ENCODE measurements at places on chromosomes 7 and 10.

- no peak for DNase-seq
Observed at GRCh38 chr7:44959433-44959951, 19.3 kb downstream of the MYO1G start.

DNA sequence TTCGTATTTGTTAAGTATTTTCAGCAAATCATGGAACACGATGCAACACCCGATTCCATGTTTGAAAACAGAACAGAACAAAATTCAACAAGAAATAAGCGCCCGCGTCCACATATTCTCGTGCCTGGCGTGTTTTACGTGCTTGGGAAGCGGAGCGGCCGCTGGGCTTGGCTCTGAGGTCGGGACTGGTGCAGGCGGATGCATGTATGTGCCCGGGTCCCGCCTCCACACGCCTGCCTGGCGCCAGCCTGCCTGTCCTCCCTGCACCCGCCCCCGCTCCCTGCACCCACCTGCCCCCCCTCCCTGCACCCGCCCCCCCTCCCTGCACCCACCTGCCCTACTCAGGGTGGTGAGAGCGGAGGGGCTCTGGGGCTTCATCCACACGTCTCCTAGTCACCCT, 454.5 kb downstream of the DNAJB6 start:
- DNase-seq: no peak

GRCh38 chr10:2866569-2866968, 200.8 kb upstream of the PFKP start:
- no peak for DNase-seq

DNA sequence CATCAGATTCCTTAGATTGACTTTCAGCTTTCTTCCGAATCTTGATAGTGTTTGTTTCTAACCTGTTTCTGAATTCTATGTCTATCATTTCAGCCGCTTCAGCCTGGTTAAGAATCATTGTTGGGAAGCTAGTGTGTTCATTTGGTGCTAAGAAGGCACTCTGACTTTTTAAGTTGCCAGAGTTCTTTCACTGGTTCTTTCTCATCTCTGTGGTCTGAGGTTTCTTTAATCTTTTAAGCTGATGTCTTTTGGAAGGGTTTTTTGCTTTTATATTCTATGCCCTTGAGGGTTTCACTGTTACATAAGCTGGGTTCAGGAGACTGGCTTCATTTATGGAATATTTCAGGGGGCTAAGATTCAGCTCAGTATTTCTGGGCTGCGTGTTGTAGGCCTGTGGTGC, 104.5 kb upstream of the PRSS58 start:
- no peak for DNase-seq

- no peak for DNase-seq
Observed at GRCh38 chr7:19117870-19118608, 603 bp upstream of the TWIST1 start.

DNA sequence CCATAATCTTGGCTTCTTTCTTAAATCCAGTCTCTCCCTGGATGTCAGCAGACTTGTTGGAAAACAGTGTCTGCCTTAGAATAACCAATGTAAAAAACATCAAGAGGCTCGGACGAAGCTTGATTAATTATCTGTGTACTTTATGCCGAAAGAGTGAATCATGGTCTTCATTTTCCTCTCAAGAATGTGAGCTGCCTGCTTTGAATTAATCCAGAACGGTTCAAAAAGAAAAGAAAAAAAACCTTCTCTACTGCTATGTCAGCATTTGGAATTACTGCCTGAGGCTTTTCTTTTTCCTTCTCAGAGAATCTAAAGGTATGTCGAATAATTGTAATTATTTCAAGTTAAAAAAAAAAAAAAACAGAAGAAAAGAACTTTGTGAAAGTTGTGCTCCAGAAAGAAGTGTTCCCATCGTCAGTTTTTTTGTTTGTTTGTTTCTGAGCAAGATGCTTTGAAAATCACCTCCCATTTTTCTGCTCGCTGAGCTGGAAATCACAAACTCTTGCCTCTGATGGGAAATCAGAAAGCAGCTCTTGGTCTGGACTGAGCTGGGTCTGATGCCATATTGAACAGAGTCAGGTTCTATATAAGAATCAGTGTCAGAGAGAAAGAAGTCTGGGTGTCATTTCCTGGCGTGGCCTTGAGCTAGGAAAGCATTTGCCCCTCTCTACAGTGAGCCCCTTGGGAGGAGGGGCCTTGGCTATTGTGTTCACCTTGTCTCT, 20.2 kb downstream of the PLPP4 start:
- DNase-seq: no peak

DNA sequence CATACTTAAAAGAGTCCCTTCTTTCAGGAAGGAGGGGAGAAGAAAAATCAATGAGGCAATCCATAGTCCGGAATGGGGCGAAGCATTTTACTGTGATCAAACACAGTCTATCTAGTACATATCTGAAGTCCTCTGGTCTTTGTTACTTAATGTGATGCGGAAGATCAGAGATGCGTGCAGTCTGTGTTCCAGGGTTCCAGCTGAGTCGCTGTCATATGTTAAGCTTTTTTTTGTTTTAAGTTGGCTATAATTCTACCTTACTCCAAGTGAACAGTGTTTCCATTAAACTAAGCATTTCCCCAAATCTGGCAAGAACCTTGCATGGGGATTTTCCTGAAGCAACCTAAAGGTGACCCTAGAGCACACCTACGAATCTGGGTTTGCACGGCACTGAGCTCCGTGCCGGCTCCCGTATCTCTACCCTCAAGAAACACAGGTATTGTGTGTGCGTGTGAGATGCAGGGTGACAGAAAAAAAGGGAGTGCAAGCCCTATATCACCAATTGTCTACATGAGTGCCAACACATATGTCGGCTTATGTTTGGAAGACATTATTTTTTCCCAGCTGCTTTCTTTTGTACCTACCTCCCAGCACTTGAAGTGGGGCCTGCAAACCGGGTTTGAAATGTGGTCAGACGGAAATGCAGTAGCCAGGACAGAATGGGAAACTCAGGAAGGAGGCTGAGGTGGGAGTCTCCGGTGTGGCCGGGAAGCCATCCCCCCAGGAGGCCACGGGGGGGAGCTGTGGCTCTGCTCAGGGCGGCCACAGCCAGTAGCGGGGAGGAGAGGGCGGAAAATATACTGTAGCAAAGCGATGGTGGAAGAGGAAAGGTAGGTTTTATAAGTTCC, 435.8 kb upstream of the MGMT start:
- DNase-seq: no peak

DNA sequence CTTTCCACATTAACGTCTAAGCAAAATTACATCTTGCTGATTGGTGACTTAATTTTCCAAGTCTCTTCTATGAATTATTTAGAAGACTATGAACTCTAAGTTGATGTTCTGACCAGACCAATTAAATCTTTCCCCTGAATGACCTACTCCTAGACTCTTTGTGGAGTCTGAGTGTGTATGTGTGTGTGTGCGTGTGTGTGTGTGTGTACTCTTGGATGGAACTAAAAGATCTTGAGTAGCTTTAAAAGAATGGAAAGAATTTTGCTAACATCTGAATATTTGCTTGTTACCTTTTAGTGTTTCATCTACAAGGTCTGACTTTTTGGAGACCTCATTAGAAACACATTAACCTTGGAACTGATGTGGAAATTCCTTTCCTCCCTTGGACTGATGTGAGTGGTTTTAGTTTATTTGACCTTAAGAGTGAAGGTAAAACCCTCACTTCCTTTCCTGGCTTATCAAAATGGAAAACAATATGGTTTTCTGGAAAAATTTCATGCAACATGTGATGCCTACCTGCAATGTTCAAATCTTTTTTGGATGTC, 257.1 kb downstream of the GATA3 start:
- no peak for DNase-seq

DNA sequence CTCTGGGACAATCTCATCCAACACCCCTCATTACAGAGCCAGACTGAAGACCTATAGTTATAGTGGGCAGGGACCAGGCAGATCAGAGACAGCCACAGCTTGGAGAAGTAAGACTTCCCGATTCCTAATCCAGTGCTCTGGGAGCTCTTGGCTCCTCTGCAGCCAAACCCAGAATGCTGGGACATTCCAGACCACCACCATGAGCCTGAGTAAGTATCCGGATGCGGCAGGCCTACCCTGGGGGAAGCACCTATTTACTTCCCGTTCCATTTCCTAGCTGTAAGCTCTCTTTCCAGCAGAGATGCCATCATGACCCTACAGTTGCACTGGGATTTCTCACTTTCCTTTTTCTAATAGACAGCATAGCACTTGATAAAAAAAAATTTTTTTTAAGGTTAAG, 16.4 kb downstream of the HIP1 start:
- no peak for DNase-seq

GRCh38 chr10:25875556-25876165, 58.4 kb upstream of the MYO3A start:
- peak; percentile 40 for DNase-seq

DNA sequence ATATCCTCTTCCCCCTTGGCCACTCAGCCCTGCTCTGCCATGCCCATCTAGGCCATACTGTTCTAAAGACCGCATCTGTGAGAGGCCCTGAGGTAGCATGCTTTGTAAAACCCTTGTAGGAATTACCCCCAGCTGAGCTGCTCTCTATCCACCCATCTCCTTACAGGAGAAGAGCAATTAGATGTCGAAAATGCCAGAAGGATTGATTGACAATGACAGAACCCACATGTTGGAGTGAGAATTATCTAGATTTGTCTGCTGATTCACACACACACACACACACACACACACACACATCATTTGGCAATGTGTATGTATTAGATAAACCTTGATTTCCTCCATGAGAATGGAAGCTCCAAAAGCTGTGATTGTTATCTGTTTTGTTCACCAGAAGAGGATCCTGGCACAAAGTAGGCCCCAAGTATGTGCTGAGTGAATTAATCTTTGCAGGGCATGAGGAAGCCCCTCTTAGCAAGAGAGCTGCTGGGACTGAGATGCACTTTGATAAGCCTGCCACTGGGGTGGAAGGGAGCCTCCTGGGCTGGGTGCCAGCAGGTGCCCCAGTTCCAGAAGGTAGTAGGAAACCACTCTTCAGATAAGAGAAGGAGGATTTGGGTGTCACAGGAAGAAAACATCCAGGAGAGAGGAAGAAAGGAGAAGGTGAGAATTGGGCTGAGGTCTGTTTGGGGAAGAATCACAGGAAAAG, 187.5 kb upstream of the ADO start:
- DNase-seq: no peak

DNA sequence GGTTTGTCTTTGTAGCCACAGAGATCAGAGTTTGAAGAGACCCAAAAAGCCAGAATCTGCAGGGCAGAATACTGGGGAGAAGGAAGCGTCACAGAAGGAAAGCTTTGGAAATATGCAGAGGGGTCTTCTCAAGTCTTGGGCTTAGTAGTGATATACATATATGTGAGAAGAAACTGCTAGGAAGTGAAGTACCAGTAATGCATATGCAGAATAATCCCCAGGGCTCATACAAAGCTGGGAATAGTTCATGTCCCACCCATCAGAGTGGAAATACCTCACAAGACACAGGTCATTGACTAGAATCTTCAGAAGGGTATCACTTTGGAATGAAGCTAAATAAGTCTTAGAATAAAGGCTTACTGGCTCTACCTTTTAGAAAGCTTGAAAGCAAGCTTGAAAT, 39.6 kb downstream of the C10orf71 start:
- DNase-seq: no peak

DNA sequence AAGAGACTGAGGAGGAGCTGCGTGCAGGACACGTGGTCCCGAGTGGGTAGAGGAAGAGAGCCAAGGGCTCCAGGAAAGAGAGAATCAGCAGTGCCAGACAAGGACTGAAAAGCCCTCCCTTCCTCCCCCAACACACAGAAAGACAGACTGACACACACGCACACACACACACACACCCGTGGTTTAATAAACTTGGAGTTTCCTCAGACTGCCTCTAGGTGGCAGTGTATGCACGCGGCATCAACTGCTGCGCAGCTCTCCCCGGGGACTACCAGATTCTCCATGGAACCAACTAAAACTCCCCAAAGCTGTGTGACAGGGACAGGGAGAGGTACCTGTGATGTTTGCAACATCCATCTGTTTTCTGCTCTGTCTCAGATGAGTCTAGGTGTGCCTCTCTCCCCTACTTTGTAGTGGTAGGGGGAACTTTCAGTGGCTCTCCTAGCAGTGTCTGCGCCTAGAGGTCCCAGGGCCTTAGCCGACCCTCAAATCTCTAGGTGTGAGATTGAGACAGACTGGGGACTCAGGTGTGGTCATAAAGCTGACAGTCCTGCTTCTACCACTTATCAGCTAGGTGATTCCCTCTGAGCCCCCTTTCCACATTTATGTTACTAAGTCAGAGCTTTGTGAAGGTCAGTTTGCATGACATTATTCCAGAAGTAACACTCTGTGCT, 9.3 kb upstream of the TSPAN14 start:
- peak; percentile 63 for DNase-seq

- no peak for DNase-seq
Observed at GRCh38 chr7:156836443-156836842, 56.5 kb downstream of the LMBR1 start.

- DNase-seq: no peak
Observed at GRCh38 chr7:111137296-111138192, 46.6 kb downstream of the LRRN3 start.

- no peak for DNase-seq
Observed at GRCh38 chr7:118949031-118949430, 724.5 kb downstream of the ANKRD7 start.

GRCh38 chr10:110373857-110374654, 69.3 kb upstream of the SMNDC1 start:
- no peak for DNase-seq
